Sigmoid colon (tissue), 7 donors: ENCODE measurements at places on chromosomes 2 and 18.

- DNase-seq: peak; percentile 100
Measured at GRCh38 chr2:64750817-64751285, 97.1 kb upstream of the SERTAD2 start.

GRCh38 chr2:197513915-197514314 lies 2.0 kb upstream of the MOB4 start:
- no peak for DNase-seq

DNA sequence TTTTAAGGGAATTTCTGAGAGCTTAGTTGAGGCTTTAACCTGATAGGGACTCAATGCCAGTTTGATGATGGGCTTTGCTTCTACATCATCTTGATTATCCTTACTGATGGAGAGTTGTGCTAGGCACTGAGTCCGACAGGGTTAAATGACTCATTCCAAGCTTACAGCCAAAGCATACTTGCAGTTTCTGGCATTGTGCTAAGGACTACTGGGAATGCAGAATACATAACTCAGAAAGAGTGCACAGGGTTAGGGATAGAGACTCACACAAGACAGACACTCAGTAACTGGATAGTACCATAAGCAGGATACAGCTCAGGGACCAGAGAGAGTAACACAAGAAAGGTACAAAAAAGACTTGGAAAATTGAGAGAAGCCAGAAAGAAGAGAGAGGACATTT lies 94.1 kb upstream of the SLC14A2 start:
- no peak for DNase-seq

DNA sequence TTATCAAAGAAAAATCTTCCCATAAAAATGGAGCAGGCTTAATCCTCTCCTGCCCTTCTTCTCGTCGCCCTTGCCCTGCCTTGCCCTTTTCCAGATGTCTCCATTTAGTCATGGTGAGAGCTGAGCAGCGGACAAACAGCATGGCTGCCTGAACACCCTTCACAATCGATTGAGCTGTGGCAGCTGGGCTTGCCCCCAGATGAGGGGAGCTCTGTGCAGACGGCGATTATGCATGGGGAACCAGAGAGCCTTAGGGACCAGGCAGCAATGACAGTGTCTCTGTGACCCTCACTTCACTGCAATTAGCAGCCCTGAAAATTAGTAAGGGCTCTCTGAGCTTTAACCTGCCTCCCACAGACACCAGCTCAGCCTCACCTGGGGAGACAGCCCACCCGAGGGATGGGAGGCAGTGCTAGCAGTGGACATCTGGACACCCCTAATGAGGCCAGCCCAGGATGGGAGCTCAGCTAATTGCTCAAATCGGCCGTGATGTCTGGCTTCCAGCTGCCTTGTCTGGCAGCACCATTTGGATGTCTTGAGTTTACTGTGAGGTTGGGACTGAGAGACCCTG lies 365.7 kb downstream of the TNS1 start:
- DNase-seq: no peak

GRCh38 chr2:85797921-85798320 lies 44.1 kb downstream of the ATOH8 start:
- peak; percentile 66 for DNase-seq

DNA sequence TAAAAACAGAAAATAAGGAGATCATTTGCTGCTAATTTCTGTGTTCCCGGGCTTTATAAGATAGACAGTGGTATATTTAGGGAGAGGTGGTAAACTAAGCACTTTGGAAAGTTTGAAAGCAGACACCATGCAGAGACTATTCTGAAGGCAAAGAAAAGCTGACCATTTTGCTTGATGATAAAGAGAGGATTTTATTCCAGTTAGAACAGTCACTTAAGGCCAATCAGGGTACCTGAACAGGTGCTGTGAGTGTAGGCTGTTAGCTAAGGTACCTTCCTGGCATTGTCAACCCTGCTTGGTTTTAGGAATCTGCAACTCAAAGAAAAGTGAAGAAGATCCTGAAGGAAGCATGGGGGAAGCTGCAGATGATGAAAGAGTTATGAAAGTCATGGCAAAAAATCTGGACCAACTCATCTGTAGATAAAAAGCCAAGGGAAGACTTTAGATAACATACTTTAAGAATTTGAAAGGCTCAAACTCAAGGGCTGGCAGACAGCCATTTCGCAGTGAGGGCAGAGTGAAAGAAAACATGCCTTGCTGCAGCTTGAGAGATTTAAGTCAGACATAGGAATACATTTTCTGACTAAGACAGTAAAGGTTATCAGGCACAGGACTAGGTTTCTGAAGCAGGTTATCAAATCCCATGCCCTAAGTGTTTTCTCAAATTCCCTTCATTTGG lies 80.1 kb upstream of the ARL5A start:
- no peak for DNase-seq

GRCh38 chr2:42223067-42223854 lies 54.1 kb downstream of the EML4 start:
- no peak for DNase-seq
